Smooth muscle cell of trachea (primary cell): ENCODE measurements at places on chromosomes 12 and 14. TPM values are rescaled to one million over a fixed set of nuclear protein-coding genes. Genes with fewer than 3 reads are reported as not detected.

OVCH1 gene
- 0.15 and 0.83 TPM in 2 replicates for total RNA-seq

SOX5 gene
- 7.9 and 13.4 TPM in 2 replicates for total RNA-seq

PIK3C2G gene
- not detected in 2 replicates for total RNA-seq

NGB gene
- total RNA-seq = not detected in 2 replicates

ARHGAP9 gene
- not detected in 2 replicates for total RNA-seq

CCDC197 gene
- total RNA-seq = not detected in 2 replicates

BICDL1 gene
- total RNA-seq = under 0.01 TPM in 1 of 2 replicates, not detected in the other

ATG14 gene
- 19.1 and 19.4 TPM in 2 replicates for total RNA-seq

LRRC43 gene
- total RNA-seq = 1.0 and 3.3 TPM in 2 replicates

ZNF891 gene
- total RNA-seq = 1.2 and 1.7 TPM in 2 replicates

KCNA1 gene
- total RNA-seq = under 0.01 TPM in 1 of 2 replicates, not detected in the other

AQP2 gene
- not detected in 2 replicates for total RNA-seq

FOXG1 gene
- total RNA-seq = 0.44 and 0.83 TPM in 2 replicates

GALNT9 gene
- 0.17 and 0.29 TPM in 2 replicates for total RNA-seq
